ENCODE measurements at places on chromosomes 2 and 18.

DNA sequence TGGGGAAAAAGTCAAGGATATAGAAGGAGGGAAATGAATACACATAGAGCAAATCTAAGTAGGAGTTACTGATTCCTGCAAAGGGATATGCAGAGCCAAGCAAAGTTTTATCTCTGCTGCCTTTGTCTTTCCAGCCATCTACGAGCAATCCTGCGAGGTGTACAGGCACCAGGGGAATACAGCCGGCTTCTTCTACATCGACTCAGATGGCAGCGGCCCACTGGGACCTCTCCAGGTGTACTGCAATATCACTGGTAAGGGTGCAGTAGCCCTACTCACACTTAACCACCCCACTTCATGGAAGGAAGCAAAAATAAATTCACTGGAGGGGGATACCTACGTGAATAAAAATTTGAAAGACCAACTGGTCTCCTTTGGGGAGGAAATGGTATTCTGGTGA, 584.6 kb downstream of the CNTNAP5 start:
- DNase-seq = no peak

GRCh38 chr2:182631299-182631698, 84.8 kb upstream of the DNAJC10 start:
- DNase-seq = no peak

GRCh38 chr18:42112657-42113420, 157.8 kb downstream of the PIK3C3 start:
- DNase-seq = peak; percentile 92

GRCh38 chr2:112187805-112188596, 49.8 kb downstream of the FBLN7 start:
- DNase-seq = peak; percentile 16
